ENCODE measurements at places on chromosomes 12 and 14.

- DNase-seq, result no peak
These were observed 43.3 kb downstream of the AEBP2 start for GRCh38 chr12:19482551-19483109.

GRCh38 chr12:26715232-26715631 lies 117.8 kb downstream of the ITPR2 start:
- no peak for DNase-seq

DNA sequence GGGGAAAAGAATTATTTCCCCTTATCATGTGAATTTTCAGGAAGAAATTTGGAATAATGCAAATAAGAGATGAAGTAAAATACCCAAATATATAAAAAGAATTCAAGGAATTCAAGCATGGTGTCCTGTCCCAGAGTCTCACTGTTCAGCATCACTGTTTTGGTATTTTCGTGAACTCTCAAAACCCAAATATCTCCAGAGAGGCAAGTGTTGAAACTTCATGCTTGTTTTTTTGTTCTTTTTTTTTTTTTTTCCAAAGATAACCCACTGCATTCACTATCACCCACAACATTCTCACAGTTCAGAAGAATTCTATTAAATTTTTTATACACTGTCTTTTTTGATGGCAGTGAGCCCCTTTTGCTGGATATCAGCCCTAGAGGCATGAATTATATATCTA lies 354.9 kb downstream of the DIO2 start:
- no peak for DNase-seq

- no peak for DNase-seq
These were observed 8.0 kb downstream of the PHB2 start for GRCh38 chr12:6962285-6963015.

DNA sequence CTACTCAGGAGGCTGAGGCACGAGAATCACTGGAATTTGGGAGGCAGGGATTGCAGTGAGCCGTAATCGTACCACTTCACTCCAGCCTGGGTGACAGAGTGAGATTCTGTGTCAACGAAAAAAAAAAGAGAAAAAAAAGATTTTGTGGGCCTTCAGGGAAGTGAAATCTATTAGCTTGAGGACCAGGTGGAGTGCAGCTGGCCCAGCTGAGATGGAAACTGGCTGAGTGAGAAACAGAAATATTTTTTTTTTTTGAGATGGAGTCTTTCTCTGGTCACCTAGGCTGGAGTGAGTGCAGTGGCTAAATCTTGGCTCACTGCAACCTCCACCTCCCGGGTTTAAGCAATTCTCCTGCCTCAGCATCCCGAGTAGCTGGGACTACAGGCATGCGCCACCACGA lies 2.3 kb upstream of the CLEC4C start:
- no peak for DNase-seq

DNA sequence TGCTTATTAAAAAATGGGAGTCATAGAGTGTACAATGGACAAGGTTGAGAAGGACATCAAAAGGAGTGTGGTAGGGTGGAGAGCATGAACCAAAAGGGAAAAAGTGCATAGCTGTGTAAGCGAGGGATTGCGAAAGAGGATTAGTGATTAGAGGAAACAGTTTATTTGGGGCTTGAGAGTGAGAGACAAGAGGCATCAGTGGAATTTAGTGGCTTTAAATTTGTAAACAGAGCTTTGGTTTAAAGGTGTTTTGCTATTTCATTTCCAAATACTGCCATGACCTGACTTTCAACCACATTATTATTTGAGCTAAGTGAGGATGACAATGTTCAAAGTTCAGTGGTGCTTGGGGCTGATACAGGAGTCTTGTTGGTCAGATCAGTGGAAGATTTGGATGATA lies 53.4 kb downstream of the SLC16A7 start:
- no peak for DNase-seq

- DNase-seq, result no peak
These were observed 195.8 kb downstream of the TRHDE start for GRCh38 chr12:72467985-72468384.

DNA sequence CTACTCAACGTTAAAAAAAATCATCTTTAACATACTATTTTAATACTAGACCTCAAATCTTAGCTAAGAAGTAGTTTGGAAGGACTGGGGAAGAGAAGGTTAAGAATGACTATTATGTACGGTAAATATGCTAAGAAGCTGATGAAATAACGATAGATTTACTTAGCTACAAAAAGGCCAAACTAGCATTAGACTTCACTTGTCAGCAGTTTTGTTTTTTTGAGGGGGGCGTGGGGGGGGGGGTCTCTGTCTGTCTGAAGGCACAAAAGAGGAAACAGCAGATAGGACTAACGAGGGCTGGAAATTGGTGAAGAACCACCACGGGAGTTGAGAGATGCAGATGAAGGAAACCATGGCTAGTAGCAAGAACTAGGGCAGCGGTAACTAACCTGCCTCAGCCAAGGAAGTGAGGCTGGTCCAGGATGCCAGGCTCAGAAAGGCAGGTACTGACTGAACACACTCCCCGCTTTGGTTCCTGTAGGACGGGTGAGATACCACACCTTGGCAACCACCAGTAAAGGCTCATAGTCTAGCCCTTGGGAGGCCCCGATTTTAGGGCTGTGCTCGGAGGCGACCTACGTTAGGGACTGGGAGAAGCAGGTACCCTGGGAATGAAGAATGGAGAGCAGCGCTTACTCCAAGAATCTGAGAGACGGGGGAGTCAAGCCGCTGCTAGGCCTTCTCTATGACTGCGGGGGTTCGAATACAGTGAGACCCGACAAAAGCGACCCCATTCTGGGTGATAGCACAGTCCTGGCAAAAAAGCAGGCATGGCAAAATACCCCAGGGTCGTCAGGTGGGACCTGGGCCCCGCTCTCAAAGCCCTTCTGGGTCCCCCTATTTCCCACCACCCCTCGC lies 675 bp downstream of the NEDD8 start:
- no peak for DNase-seq

DNA sequence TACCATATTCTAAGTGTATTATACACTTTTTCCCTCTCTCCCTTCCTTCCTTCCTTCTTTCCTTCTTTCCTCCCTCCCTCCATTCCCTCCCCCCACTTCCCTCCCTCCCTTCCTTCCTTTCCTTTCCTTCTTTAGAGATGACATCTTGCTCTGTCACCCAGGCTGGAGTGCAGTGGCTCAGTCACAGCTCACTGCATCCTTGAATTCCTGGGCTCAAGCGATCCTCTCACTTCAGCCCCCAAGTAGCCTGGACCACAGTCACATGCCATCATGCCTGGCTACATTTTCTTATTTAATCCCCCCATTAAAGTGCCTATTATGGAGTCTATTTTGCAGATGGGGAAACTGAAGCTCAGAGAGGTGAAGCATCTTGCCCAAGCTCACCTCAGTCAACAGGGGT lies 55.0 kb downstream of the SVOP start:
- DNase-seq, result no peak

DNA sequence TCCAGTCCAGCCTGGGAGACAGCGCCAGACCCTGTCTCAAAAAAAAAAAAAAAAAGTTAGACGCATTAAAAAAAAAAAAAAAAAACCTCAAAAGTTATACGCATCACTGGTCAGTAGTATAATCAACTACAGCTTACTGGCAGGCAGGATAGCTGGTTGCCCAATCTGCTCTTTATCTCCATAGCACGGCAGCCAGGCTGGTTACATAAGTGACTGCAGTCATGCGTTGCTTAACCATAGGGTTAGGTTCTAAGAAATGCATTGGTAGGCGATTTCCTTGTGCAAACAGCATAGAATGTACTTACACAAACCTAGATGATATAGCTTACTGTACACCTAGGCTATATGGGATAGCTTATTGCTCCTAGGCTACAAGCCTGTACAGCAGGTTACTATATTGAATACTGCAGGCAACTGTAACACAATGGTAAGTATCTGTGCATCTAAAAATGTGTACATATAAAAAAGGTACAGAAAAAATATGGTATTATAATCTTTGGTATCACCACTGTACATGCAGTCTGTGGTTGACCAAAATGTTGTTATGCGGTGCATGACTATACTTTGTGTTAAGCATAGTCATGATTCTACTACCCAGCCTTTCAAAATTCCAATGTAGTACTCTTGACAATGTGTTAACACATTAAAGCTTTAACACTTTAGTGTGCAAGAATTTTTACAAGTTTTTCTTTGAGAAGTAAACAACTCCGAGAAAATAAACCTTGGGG lies 8.1 kb downstream of the L2HGDH start:
- no peak for DNase-seq

GRCh38 chr12:6049587-6049986 lies 74.9 kb downstream of the VWF start:
- DNase-seq, result no peak

GRCh38 chr14:89041257-89041582 lies 216.8 kb downstream of the TTC8 start:
- DNase-seq, result no peak

DNA sequence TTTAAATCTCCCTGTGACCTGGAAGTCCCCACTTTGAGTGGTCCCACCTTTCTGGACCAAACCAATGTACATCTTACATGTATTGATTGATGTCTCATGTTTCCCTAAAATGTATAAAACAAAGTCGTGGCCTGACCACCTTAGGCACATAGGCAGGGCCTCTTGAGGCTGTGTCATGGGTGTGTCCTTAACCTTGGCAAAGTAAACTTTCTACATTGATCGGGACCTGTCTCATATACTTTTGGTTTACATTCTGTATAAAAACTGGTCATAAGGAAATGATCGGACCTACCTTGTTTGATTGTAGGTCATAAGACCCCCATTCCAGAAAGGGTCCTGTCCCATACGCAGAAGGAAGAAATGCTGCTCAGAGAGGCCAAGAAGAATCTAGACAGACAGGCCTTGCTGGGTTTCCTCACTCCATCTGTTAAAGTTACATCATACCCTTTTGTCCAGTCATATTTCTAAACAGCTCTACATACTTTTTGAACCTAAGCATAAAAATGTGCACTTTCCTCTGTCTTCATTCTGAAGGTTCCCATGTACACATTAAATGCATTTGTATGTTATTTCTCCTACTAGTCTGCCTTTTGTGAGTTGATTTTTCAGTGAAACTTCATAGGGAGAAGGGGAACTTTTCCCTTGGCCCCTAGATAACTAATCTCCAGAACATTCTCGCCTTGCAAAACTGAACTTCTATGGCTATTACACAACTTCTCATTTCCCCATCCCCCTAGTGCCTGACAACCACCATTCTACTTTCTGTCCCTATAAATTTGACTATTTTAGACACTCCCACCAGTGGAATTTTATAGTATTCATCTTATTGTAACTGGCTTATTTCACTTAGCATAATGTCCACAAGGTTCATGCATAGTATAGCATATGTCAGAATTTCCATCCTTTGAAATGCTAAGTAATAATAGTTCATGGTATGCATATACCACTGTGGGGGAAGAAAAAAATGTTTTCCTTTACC lies 30.2 kb upstream of the CPM start:
- no peak for DNase-seq

GRCh38 chr14:87600240-87600639 lies 392.7 kb downstream of the GALC start:
- no peak for DNase-seq

DNA sequence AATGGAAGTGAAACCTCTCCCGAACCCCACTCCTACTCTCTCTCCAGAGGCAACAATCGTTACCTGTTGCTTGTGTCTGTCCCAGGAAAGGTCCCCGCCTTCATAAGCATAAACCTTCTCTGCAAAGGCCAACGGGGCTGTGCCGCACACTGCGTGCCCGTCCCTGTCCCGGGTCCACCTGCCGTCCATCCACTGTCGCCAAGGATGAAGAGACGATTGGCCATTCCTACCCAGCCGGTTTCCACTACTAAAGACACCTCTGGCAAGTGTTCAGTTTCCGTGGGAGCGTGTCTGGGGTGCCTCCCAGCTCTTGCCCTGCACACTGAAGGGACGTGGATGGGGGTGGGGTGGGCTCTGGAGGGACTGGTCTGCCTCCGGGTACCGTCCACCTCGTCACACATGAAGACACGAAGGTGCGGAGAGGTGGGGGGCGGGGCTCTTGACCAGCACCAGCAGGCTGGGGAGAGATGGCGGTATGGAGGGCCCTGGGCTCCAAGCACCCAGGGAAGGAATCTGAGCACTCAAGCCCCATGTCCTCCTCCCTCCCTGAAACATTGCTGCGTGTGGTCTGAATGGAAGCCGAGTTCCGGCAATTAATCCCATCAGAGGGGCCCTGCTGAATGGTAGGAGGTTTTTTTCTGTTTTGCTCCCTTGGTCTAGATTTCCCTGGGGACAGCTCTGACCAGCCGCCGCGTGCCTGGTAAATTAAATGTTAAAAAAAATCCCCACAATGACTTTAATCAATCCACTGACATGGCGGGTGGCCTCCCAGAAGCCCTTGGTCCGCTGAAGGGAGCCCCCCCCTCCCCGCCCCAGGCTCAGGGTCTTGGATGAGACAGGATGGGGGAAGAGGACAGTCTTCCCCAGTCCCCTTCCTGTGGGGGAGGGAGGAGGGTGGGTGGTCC lies 4.1 kb upstream of the KIF26A start:
- DNase-seq, result no peak

- no peak for DNase-seq
These were observed 56.1 kb upstream of the TCL1A start for GRCh38 chr14:95769976-95770375.

GRCh38 chr12:52296572-52297215 lies 5.4 kb upstream of the KRT81 start:
- no peak for DNase-seq

DNA sequence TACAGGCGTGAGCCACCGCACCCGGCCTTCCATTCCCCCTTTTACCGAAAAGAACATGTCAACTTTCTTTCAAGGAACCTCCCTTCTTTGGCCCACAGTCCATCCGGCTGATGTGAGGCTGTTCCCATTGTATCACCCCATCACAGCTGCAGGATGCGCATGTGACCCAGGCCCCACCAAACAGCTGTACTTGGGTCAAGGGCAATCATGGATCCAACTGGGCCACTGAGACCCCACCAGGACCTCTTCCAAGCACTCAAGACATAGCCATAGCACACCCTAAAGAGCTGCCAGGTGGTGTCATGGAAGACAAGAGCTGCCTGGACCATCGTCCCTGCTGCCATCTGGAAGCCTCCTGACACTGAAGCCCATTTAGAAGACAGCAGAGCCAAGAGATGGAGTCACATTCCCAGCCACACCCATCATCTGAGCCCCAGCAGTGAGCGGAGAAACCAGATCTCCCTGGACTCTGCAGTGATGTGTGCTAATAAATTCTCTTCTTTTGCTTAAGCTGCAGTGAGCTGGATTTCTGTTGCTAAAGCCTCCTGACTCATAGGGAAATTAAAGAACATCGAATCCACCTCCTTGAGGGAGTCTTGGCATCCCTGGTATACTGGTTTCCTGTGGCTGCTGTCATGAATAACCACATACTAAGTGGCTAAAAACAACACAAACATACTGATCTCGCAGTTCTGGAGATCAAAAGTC lies 105.6 kb downstream of the KSR2 start:
- DNase-seq, result no peak

GRCh38 chr12:28440081-28440608 lies 249.9 kb downstream of the CCDC91 start:
- no peak for DNase-seq

DNA sequence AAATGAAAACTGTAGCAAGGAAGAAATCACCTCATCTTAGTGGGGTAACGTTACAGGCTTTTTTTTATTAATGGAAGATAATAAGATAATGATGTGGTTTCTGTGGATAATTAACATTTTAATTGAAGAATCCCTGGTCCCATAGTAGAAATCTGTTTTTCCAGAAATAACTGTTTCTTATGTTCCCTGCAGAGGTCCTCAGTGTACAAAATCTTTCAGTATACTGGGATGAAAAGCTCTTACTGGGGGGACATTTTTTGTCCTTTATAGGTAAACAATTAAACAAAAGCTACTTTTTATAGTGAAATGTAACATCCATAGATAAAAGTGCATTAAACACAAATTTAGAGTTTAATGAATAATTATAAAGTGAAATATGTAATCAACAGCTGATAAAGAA lies 312.2 kb downstream of the ATXN7L3B start:
- no peak for DNase-seq

GRCh38 chr12:1890810-1891209 lies 27.6 kb downstream of the CACNA2D4 start:
- DNase-seq, result no peak

GRCh38 chr12:111505601-111506036 lies 93.5 kb downstream of the ATXN2 start:
- no peak for DNase-seq

Measured in fibroblast of skin of left quadriceps (primary cell).